ENCODE measurements at places on chromosomes 6 and 20.
A peak's percentile ranks its signal among the peaks of the same experiment; 100 is the strongest.

DNA sequence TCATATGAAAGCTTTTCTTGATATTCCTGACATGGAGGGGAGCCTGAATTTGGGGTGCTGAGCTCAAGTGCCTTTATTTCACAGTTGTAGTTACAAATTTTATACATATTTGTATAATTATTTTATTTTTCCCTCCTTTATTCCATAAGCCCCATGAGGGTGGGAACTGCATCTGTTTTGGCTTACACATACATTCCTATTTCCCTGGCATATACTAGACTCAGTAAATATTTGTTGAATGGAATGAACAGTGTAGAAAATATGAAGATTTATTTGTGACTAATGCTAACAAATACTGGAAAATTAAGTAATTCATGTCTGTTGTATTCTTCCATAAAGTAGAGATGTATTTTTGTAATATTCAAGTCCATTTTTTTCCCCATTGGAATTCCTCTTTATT, 127.1 kb downstream of the MYO6 start:
- no peak for DNase-seq

DNA sequence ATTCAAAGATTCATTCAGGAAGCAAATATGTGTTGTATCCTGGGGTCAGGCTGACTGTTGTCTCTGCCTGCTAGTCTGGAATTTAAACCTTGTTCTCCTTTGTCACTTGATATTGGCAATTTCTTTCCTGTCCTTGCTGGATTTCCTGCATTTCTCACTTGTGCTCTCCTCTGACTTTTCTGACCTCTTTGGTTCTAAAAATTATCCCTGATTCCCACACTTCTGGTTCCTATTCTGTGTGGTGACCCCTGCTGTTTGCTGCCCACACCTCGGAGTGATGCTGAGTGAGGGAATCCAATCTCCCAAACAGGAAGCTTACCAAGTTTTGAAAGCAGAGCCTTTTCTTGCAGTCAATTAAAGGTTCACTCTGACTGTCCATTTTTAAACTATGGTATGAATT, 345.3 kb downstream of the CDKAL1 start:
- DNase-seq, result no peak

DNA sequence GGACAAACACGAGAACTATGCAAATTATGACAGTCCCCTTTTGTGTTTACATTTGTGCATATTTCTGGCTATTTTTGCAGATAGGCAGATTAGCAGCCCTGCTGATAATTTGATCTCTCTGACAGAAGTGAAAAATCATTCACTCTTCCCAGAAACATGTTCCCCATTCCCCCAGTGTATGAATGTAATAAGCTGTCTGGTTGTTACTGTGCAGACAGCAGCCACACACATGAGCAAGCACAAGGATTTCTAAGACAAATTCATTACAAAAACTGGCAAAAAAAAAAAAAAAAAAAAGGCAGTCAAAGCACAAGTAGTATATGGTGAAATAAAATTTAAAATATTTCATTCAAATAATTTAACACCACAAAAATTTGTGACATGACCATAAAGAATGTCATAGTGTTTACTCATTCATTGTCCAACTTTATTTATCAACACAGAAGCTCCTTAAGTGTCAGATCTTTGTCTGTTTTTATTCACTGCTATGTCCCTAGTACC, 95.5 kb upstream of the VGLL2 start:
- no peak for DNase-seq

GRCh38 chr20:44576297-44576696, 6.1 kb upstream of the PKIG start:
- DNase-seq, result no peak

GRCh38 chr6:38155621-38156204, 336.2 kb downstream of the ZFAND3 start:
- DNase-seq, result no peak

- no peak for DNase-seq
Observed at GRCh38 chr20:9301129-9302090, 213.0 kb upstream of the LAMP5 start.

DNA sequence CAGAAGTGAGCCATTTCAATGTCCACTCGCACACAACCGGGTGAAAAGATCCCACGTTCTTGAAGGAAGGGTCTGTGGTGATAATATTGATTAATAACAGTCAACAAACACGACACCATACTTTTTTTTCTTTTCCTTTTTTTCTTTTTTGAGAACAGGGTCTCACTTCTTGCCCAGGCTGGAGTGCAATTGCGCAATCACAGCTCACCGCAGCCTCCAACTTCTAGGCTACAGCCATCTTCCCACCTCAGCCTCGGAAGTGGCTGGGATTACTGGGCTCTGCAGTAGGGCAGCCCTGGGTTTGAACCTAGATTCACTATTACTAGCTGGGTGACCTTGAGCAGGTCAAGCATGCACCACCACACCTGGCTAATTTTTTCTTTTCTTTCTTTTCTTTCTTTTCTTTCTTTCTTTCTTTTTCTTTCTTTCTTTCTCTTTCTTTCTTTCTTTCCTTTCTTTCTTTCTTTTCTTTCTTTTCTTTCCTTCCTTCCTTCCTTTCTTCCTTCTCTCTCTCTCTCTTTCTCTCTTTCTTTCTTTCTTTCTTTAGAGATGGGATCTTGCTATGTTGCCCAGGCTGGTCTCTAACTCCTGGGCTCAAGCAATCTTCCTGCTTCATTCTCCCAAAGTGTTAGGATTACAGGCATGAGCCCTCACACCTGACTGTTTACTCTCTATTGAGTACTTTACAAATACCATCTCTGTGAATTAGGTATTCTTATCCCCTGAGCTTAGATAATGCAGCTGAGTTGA, 123.9 kb downstream of the SNX5 start:
- DNase-seq, result no peak

GRCh38 chr20:58908221-58908620, 55.7 kb downstream of the GNAS start:
- no peak for DNase-seq

DNA sequence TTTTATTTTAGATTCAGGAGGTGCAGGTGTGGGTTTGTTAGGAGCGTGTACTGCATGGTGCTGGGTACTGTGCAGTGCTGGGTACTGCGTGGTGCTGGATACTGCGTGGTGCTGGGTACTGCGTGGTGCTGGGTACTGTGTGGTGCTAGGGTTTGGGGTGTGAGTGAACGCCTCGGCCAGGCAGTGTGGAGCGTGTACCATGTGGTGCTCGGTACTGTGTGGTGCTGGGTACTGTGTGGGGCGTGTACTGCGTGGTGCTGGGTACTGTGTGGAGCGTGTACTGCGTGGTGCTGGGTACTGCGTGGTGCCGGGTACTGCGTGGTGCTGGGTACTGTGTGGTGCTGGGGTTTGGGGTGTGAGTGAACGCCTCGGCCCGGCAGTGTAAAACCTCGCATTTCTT, 62.9 kb downstream of the WDR27 start:
- no peak for DNase-seq

- no peak for DNase-seq
Observed at GRCh38 chr6:100370265-100370664, 94.5 kb downstream of the SIM1 start.

DNA sequence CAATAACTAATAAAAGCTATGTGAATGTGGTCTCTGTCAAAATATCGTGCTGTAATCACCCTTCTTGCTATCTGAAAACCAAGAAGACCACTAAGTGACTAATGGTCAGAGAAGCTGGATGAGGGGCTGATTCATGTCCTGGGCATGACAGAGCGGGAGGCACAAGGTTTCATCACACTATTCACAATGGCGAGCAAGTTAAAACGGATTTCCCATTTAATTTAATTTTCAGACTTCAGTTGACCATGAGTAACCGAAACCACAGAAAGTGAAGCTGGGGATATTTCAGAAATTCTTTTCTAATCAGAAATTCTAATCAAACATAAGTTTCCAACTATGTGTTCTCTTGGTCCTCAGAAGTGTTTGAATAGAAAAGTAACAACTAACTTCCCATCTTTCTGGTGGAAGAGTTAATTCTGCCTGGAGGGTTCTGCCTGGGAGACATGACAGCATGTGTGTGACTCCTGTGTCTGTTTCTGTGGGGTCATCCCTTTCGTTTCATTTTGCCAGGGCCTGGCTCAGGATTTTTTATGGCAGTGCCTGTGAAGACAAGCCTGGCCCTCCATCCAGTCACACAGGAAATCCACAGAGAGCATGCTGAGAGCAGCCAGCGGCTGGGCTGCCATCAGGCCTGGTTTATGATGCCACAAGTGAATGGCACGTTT, 98.9 kb downstream of the FAM120B start:
- no peak for DNase-seq

GRCh38 chr20:5090191-5090590, 29.6 kb downstream of the PCNA start:
- no peak for DNase-seq

DNA sequence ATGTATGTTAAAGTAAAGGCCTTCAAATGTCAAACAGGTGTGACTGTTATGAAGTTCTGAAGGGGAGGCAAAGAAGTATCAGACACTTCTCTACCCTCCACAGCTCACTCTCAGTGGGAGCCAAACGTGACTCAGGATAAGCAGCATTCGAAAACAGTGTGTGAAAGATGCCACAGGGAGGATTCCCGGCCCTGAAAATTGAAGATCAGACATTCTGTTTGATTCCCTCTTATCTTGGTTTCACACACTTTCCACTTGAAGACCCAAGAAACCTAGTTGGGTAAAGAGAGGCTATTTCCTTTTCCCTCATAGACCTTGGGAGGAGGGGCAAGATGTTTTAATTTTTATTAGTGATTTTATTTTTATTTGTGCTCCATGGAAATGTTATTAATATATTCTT, 164.2 kb upstream of the SUPT3H start:
- DNase-seq, result no peak

- DNase-seq, result no peak
Observed at GRCh38 chr6:22949967-22950366, 380.6 kb downstream of the HDGFL1 start.

DNA sequence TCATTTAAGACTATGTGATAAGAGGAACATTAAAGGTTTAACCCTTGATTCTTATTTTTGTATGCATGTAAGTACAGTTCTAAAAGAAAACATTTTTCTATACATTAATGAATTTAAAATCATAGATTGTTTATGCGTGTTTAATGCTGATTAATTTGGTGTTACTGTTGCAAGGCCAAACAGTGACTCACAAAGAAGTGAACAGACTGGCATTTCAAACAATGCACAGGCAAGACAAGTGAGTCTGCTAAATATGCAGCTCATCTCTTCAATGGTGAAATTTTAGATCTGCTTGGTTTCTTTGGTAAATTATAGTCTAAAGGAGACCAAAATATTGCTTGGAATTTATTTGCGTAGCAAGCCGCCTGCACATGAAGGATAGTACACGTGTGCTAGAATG, 417.4 kb upstream of the SOX4 start:
- DNase-seq, result no peak

GRCh38 chr6:144655376-144655775, 370.2 kb downstream of the UTRN start:
- DNase-seq, result no peak

DNA sequence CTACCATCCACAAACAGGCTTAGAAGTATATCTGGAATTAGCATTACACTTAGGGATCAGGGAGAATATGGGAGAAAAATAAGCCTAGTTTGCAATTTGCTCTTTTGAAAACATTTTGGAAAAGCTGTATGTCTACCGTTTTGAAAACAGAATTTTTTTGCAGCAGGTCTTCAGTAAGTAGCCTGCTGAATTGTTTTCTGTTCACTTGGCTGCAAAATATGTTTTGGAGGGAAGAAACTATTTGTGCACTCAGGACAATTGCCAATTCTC, 39.6 kb downstream of the ILRUN start:
- no peak for DNase-seq

DNA sequence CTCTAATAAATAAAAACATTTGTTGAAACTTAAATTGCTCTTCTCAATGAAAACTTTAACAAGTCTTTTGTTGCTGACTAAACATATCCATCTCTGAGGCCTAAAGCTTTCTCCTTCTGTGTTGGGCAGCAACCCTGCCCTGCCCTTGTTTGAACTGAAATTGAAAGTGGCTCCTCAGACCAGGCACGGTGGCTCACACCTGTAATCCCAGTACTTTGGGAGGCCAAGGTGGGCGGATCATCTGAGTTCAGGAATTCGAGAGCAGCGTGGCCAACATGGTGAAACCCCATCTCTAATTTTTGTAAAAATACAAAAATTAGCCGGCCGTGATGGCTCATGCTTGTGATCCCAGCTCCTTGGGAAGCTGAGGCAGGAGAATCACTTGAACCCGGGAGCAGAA, 29.2 kb upstream of the GNRH2 start:
- DNase-seq, result no peak

DNA sequence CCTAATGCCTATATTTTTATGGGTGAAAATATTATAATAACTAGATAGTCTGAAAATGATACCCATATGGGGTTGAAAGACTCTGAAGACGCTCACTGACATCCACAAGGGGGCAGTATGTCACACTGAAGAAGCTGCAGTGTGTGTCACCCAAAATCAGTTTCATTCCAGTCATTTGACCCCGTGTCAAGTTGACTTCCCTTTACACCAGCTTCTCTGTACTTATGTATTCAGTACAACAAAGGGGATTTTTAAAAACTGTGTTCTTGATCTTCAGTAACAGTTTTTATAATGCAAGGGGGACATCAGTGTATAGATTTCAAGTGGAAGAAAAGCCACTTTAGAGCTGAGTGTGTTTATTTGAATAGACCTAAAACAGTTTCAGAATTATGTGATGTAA, 19.3 kb downstream of the FAXC start:
- DNase-seq, result peak; percentile 14

- no peak for DNase-seq
Observed at GRCh38 chr6:20709451-20709850, 175.2 kb downstream of the CDKAL1 start.

GRCh38 chr20:57526885-57527460, 2.0 kb upstream of the CTCFL start:
- no peak for DNase-seq

DNA sequence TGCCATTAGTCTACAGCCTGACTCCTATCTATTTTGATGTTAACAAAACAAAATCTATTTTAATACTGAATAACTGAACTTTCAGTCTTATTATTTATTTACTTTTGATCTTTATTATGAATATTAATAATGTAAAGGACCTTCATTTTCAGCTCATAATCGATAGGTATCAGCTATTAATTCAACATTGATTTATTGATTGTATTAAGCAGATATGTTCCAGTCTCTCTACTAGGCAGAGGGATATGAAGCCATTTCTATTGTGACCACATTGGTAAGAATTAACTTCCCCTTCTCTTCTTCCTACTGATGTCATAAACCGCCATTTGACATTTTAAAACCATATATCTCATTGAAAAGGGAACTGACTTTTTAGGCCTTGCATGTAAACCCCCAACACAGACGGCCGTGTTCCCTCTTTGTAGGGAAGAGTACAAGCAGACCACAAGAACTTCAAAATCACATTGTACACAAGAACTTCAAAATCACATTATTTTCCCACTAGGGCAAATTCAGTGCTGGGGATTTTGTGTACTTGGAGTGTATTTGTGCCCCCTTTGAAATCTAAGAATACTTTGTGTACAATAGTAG, 69.5 kb upstream of the FABP7 start:
- DNase-seq, result no peak
